ENCODE measurements at places on chromosomes 4 and X. TPM values are rescaled to one million over a fixed set of nuclear protein-coding genes. Genes with fewer than 3 reads are reported as not detected.

The PABPC5 gene
- 1.1 TPM for total RNA-seq

The TMEM154 gene
- total RNA-seq: 2.3 TPM

The TCEAL2 gene
- total RNA-seq: not detected

The RPS6KA6 gene
- 7.9 TPM for total RNA-seq

The UGT2A1 gene
- total RNA-seq: not detected

The SSX2B gene
- total RNA-seq: not detected

The HPRT1 gene
- 18.8 TPM for total RNA-seq

The THAP9 gene
- 6.7 TPM for total RNA-seq

The EPHA5 gene
- total RNA-seq: not detected

The XAGE1A gene
- total RNA-seq: not detected

The CENPU gene
- 3.3 TPM for total RNA-seq

The VCX3A gene
- total RNA-seq: not detected

The SSX3 gene
- total RNA-seq: not detected

The NEXMIF gene
- not detected for total RNA-seq

The PABPC4L gene
- not detected for total RNA-seq

The CLGN gene
- not detected for total RNA-seq

GRCh38 chrX:120137439-120137838, 21.0 kb upstream of the RHOXF2 start:
- DNase-seq: no peak

DNA sequence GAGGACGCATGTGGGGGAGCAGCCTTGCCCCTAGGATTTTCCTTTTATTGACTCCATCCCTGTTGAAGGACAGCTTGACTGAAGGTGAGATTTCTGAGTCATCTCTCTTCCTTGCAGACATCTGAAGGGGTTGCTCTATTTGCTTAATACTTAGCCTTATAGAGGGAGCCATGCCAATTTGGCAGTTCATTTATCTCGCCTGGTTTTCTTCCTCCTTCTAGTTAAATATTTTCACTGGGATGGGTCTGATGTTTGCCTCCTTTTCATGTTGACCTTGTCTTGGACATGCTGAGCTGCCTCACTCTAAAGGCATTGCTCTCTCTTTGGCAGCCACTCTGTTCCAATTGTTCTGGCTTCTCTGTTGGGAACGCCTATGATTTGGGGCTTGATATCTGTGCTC, 151.0 kb upstream of the PSAPL1 start:
- DNase-seq: no peak

GRCh38 chr4:78057135-78057599, at the start of gene FRAS1:
Gene FRAS1 (plus strand): TSS chr4:78057323. CDS start chr4:78058010, 687 bp downstream.
- peak; percentile 55 for DNase-seq

- no peak for DNase-seq
These were observed 10.4 kb downstream of the LRPAP1 start for GRCh38 chr4:3521621-3522325.

- no peak for DNase-seq
These were observed 201.0 kb upstream of the MAMLD1 start for GRCh38 chrX:150162141-150162540.

DNA sequence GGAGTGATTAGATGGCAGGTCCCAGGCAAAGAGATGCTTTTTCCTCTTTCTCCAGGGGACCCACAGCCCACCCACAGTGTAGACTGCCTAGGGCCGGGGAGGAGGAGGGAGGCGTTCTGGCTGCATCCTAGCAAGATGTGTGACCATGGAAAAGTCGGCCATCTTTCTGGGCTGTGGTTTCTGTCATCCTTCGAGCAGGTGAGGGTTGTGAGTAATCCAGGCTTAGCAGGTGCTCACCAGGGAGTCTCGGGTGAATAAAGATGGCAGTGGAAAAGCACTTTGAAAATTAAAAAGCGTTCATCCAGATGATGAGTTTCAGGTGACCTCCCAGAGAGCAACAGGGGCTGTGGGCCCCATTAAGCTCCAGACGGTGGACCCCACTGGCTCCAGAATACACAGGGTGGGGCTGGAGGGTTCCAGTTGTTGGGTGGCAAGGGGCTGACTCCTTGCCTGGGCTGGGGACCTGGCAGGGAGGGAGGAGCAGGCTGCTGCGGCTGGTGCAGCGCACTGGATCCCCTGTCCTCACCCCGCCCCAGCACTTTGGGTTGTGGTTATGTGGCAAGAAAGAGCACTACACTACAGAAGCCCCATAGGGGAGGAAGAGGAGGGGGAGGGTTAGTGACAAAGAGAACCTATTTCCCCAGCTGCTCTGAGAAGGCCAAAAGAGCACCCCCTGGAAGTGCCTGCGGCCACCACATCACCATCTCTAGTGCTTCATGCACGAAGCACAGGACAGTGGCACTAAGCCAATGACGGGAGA, 23.7 kb downstream of the ELF4 start:
- no peak for DNase-seq

DNA sequence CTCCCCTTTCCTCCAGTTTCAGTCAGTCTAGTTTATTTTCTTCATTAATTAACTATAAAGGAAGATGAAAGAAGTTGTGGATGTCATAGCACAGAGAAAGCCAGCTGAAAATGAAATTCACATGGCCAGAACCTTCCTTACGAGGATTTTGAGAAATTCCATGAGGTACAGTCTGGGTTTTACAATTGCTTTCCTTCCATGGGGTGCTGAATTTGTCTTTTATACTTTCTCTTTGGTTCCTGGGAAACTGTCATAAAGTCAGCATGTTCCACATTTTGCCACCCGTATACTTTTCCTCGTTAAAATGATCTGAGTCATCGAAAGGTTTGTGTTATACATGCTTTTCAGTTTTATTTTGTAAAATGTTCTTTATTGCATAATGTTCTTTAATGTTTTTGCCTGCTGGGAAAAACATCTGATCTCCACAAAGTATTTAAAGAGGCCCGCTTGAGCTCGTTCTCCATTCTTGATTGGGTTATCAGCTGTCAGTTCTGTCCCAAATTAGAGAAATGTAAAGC, 78.1 kb upstream of the CLDN34 start:
- DNase-seq: no peak

DNA sequence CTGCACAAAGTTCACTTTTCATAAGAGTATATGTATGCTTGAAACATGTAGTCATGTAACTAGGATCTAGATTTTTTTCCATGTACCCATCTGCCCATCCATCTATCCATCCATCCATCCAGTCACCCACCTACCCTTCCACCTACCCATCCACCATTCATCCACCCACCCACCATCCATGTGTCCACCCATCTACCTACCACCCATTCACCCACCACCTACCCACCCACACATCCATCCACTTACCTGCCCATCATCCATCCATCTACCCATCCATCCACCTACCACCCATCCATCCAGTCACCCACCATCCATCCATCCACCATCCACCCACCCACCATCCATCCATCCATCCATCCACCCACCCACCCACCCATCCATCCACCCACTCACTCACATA, 121.8 kb upstream of the PSAPL1 start:
- no peak for DNase-seq

DNA sequence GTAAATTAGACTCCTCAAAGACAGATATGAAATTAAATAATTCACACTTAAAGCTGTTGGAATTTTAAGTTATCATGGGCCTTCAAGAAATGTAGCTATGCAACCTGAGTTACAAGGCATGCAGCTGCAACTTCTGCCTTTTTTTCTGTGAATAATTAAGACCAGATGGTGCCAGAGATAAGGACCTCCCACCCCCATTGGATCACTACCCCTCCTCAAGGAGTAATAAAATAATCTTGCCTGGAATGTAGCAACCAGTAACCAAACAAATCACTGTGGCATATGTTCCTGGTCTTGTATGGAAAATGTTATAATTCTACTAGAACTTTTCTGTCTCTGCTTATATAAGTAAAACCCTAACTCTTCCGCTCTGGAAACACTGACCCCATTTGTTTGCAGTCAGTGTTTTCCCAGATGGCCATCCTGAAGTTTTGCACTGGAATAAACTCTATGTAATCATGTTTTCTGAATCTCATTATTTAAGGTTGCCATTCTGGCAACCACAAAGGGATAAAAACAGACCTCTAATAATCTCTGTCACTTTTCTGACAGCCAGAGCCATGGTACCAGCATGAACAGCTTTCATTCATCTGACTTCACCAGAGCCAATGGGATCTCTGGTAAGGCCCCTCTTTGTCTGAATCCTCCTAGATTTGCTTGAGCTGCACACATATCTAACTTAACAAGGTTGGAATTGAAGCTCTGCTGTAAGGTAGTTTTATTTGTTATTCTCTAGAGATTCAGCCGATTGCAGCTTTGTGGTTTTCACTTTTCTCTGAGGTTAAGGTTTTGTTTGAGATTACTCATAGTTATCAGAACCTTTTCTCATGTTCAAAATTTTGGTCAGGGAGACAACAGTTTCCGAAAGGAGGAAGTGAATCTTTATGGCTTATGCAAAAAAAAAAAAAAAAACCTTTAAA, 274.6 kb downstream of the NAF1 start:
- no peak for DNase-seq

- no peak for DNase-seq
These were observed 38.1 kb downstream of the EGFL6 start for GRCh38 chrX:13607331-13607995.

- DNase-seq: no peak
These were observed 173.5 kb downstream of the AWAT2 start for GRCh38 chrX:69876221-69876620.

- no peak for DNase-seq
These were observed 32.3 kb downstream of the SH2D1A start for GRCh38 chrX:124378643-124379042.

GRCh38 chrX:3461397-3462165, 115.1 kb upstream of the MXRA5 start:
- no peak for DNase-seq

GRCh38 chrX:7943600-7944245, 16.5 kb upstream of the PNPLA4 start:
- no peak for DNase-seq

DNA sequence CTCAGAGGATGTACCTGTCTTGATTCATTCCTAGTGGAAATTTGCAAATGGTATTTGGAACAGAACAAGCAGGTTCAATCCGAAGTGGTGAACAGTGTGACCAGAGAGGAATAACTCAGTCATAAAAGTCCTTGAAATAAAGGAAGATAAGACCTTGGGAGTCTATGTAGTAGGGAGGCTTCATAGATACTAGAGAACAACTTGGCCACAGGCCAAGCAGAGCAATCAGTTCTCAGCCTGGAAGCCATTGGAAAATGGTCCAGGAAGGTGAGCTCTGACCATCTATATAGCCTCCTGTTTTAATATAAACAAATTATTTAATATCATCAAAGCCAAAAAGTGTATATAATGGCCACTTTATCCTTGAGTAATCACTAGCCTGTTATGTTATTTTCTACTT, 11.3 kb downstream of the TXK start:
- DNase-seq: no peak

DNA sequence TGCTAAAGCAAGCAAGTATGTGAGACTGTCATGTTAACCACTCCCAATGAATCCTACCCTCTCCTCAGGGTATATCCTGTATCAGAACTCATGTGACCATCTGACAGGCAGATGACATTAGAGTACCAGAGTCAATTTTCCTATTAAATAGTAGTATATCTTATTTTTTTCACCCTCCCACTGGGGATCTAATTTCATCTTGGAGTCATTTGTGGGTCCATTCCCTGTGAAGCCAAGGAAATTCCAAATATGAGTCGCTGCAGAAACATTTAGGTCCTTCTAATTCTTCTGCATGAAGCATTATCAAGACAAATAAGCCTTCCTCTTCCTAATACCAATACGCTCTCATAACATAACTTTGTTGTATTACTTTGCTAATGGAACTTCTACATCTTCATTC, 52.2 kb upstream of the BLTP1 start:
- DNase-seq: no peak

- no peak for DNase-seq
These were observed 25.4 kb downstream of the C4orf17 start for GRCh38 chr4:99536271-99536670.

- no peak for DNase-seq
These were observed 239.1 kb downstream of the NDST4 start for GRCh38 chr4:114874321-114874720.

- no peak for DNase-seq
These were observed 56.3 kb upstream of the DCTD start for GRCh38 chr4:182973511-182973911.

- DNase-seq: no peak
These were observed 65.7 kb downstream of the BEX3 start for GRCh38 chrX:103441878-103442535.

DNA sequence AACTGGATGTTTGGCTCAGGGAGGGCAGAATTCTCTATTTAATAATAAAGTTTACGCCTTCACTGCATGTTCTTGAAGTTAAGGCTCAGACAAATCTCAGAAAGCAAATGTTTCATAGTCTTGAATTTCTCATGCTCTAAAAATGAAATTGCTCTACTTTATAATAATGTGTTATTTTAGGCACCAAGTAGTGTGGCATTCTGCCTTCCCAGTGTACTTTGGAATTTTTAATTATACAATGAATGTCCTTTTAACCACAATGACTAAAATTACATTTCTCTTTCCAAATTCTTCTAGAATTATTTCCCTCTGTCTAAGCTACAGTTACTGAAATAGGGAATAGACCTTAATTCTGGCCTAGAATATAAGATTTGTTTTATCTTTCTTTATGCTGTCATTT, 97.9 kb upstream of the PDE5A start:
- DNase-seq: no peak

GRCh38 chr4:78776729-78777575, 802 bp downstream of the BMP2K start:
- DNase-seq: peak; percentile 67

- no peak for DNase-seq
These were observed 920 bp downstream of the HTT-AS start for GRCh38 chr4:3073158-3074077.

DNA sequence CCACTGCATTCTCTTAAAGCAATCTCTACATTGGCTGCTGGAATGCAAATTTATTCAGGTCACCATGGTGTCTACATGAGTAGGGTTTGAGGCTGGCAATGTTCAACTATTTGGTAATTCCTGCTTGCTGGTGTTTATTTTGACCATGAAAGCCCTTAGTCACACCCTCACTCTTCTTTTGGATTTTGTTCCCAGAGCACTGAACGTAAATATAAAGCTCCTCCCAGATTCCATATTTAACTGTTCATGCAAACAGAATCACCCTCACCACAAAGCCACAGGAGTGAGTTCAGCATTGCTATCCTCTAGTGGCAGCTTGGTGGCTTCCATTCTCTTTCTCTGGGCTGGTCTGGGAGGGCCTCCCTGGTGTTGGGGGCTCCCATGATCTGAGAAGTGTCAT, 82.8 kb downstream of the LNX1 start:
- no peak for DNase-seq

GRCh38 chr4:83989835-83990234, 453.9 kb downstream of the GPAT3 start:
- no peak for DNase-seq

DNA sequence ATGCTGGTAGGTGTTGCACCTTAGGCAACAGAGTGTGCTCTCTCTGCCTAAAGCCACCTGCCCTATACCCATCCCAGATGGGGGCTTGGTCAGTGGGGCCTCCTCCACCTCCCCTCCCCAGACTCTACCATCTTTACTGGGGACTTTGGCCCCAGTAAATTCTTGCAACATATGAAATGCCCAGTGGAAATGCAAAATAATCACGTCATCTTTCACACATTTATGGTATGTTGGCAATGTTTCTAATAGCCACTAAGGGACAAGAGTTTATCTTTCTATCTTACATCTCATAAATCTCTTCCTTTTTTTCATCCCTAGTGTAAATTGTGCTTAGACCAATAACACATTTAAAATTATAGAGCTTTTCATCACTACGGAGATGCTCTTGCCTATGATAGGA, 103.0 kb upstream of the MAML3 start:
- DNase-seq: no peak

- no peak for DNase-seq
These were observed 23.5 kb downstream of the RAP1GDS1 start for GRCh38 chr4:98284640-98285046.
